CD8-positive, alpha-beta T cell (primary cell): ENCODE measurements at places on chromosomes 12 and 14.
A peak's percentile ranks its signal among the peaks of the same experiment; 100 is the strongest.

- no peak for DNase-seq
These were observed 138.1 kb upstream of the RMST start for GRCh38 chr12:97324471-97324870.

DNA sequence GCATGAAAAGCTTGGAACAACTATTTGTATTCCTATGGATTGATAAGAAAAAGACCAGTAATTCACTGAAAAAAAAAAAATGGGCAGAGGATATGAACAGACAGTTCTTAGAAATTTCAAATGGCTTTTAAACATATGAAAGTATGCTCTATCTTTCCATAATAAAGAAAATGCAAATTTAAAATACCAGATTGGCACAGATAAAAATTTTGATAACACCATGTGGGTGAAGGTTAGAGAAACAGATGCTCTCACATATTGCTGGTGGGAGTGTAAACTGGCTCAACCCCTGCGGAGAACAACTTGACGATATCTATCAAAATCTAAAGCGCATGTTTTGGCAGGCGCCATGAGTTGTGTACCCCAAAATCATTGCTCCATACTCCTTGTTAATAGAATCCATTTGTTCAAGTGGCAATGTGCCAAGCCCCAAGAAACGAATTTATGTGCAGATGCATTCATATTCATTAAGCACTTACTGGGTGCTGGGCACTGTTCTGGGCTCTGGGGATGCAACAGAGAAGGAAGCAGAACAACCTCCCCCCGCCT, 29.5 kb upstream of the TMPO start:
- no peak for DNase-seq

- no peak for DNase-seq
These were observed 72.5 kb downstream of the ITPK1 start for GRCh38 chr14:93042968-93043940.

GRCh38 chr14:100293497-100294212, 12.6 kb downstream of the SLC25A29 start:
- DNase-seq: no peak

- no peak for DNase-seq
These were observed 385.0 kb downstream of the BCL11B start for GRCh38 chr14:98886982-98887381.

- DNase-seq: no peak
These were observed 81.2 kb upstream of the OTOGL start for GRCh38 chr12:80018119-80018518.

DNA sequence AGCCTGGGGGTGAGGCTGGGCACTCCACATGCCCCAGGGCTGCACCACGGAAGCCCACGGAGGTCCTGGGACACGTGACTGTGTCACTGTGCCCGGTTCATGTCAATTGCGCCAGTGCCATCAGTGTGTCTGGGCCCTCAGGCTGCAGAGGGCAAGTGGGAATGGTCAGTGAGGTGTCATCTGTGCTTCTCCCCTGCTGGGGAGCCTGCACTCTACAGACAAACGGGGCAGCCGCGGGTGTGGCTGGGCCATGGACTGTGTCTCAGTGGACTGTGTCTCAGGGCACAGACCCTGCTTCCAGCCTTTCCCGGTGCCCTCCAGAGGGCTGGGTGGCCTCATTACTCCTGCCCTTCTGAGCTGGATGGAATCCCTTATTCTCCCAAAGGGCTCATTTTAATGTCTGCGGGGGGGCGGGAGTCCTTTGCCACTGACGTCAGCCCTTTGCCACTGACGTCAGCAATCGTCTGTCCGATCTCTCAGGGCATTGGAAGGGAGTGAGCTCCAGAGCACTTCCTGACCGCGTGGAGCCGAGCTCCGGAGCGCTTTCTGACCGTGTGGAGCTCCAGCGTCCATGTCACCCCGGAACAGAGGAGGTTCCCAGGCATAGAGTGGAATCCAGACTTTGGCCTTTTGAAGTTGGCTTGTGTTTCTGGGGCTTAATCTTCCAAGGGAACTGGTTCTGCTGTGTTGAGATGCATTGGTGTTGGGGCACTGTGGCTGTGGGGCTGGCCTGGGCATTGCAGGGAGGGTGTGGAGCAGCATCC, 72.4 kb downstream of the ADGRD1 start:
- no peak for DNase-seq

DNA sequence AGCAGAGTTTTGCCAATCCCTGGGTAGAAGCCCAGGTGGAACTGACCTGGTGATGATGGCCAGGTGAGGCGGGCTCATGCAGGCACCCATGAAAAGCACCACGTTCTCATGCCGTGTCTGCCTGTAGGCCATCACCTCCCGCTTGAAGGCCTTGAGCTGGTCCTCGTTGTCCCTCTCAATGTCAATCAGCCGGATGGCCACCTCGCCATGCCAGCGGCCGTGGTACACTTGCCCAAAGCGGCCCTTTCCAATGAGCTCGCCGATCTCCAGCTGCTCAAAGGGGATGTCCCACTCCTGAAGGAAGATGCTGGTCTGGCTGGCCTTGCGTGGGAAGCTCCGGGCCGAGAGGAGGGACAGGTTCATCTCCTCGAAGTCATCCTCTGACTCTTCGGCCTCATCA, 163.4 kb upstream of the NOS1 start:
- DNase-seq: no peak

- DNase-seq: no peak
These were observed 43.4 kb upstream of the RIN3 start for GRCh38 chr14:92470215-92470614.

DNA sequence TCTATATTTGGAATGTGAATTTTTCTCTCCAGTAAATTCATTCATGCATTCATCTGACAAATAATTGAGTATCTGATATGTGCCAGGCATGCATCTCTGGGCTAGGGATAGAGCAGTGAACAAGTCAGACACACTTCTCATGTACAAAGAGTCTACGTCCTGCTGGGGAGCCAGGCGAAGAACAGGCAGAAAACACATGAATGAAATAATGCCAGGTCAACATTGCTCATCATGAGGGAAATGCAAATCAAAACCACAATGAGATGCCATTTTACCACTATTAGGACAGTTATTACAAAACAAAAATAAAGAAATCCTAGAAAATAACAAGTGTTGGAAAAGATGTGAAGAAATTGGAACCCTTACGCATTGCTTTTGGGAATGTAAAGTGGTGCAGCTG, 90.3 kb downstream of the PAX9 start:
- DNase-seq: no peak

DNA sequence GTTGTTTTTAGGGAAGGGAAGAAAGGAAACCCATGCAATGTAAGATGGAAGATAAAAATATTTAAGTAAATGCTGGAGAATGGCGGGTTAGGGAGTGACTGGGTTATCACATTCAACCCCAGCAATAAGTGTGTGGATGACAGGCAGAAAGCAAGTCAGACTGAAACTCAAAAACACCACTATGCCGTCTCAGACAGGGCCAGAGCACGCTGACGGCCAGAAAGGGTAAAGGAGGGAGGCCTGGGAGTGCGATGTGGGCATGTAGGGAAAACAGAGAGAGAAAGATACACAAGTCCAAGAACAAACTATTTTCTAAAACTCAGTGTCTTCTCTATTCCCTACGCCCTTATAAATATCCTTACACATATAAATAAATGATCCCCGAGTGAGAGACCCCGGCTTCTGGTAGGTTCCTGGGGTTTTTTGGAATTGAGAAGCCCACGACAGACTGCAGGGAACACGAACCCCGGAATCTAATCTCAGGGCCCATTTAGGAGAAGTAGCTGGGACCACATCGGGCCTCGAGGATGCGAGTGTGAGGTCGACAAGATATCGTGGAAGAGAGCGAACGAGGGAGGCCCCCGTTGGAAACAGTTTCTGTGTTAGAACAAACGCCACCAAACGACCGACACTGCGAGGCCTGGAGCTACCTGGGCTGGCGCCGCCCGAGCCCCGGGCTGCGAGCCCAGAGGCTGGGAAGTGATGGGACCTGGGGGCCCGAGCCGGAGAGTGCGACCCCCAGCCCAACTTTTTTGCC, 735 bp upstream of the OTX2 start:
- DNase-seq: no peak

DNA sequence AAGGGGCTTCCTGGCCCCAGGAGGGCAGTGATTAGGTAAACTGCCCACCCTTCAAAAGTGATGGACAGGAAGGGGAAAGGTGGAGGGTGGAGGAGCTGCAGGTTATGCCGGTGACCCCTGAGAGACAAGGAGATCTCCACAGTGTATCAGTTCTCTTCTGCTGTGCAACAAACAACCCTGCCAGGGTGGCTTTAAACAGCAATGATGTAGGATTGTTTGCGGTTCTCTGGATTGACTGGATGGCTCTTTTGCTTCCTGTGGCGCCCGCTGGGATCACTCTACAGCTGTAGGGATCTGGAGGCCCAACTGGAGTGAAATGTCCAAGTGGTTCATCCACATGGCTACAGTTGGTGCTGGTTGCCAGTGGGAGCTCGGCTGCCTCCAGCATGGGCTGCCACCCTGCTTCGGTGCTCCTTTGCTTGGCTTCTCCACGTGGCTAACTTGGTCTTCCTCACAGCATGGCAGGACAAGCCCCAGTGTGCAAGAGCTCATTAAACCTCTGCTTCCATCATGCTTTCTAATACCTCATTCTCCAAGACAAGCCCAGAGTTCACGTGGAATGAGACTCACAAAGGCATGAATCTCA, 8.6 kb upstream of the ANKRD9 start:
- DNase-seq: no peak

GRCh38 chr12:120528861-120529525, at the start of gene COQ5:
TSS of gene COQ5 (minus strand) at chr12:120529158. CDS start at chr12:120529141, 17 bp downstream.
- peak; percentile 90 for DNase-seq

GRCh38 chr12:30092983-30093617, 309.4 kb upstream of the TMTC1 start:
- DNase-seq: no peak

DNA sequence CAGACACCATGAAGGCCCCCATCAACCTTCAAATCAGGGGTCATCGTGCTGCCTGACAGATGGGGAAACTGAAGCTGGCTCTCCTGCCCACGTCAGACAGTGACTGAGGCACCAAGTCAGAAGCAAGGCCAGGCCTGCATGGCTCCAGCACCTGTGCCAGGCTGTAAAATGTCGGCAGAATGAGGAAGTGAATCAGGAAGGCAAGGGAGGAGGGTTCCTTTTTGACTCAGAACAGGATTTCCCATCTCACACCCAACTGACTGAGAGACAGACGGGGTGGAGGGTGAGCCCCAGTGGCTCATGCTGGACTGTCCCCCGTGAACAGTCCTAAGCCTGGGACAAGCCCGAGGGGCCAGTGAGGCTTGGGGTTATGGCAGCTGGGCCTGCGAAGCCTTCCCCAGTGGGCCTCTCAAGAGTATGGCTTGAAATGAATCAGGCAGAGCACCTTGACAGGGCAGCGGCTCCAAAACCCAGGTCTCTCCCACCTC, 20.9 kb downstream of the SYNE3 start:
- DNase-seq: no peak

- DNase-seq: no peak
These were observed 6.6 kb downstream of the TXNDC16 start for GRCh38 chr14:52545584-52546317.

- DNase-seq: peak; percentile 98
These were observed 743 bp upstream of the CAND1 start for GRCh38 chr12:67268335-67268895.

- no peak for DNase-seq
These were observed 269.8 kb downstream of the ATP23 start for GRCh38 chr12:58211211-58211610.

DNA sequence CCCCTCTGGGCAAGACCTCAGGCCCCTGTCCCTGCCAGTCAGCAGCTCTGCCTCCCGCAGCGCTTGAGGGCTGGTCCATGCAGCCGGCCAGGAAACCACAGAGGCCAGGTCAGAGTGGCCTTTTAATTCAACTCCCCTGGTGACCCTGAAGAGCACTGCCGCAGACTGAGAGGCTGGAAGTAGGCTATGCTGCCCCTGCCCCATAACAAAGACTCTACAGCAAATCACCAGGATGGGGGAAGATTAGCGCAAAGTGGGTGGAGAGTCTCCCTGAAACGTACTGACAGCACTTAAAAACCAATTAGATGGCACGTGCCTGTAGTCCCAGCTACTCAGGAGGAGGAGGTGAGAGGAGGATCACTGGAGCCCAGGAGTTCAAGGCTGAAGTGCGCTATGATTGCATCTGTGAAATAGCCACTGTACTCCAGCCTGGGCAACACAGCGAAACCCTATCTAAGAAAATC, 70.5 kb downstream of the ITPK1 start:
- no peak for DNase-seq

DNA sequence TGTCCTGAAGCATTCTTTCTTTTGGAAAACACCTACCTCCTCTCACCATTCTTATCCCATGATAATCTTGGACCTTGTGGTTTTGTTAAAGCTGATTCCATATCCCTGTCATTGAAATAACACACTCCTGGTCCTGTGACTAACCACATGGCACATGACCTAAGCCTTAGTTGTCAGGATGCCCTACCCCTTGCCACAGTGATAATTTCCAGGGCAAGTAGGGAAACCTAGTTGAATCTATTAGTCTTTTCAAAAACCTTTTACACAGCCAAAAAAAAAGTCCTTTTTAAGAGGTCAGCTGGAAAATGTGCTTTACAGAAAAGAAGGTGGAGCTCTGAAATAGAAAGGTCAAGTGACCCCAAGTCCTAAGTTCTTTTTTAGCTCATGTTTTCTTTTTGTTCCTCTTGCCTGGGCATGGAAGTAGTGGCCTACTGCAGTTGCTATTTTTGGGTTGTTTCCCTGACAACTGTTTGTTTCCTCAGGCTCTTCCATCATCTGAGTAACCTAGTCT, 608.4 kb downstream of the LRFN5 start:
- DNase-seq: no peak

- DNase-seq: peak; percentile 28
These were observed 109.2 kb upstream of the EGLN3 start for GRCh38 chr14:34059925-34060650.

DNA sequence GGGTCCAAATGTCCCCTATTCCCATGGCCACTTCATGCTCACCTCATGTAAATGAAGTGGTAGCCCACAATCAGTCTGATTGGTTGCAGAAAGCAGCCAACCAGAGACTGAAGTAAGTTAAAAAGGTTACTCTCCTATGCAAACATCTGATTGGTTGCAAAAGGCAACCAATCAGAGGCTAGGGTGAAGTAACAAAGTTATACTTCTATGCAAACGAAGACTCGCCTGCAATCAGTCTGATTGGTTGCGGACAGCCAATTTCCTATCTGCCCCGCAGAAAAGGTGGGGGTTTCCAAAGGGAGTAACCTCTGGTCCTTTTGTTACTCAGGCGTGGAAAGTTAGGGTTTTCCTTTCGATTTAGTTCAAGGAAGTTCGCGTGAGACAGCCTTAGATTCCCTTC, 208.1 kb upstream of the NEDD1 start:
- no peak for DNase-seq

- no peak for DNase-seq
These were observed 11.9 kb downstream of the SPRYD3 start for GRCh38 chr12:53067074-53067992.

- DNase-seq: no peak
These were observed 18.5 kb upstream of the DUSP6 start for GRCh38 chr12:89370850-89371249.
